ENCODE measurements at places on chromosomes 12 and 14.
A peak's percentile ranks its signal among the peaks of the same experiment; 100 is the strongest.

DNA sequence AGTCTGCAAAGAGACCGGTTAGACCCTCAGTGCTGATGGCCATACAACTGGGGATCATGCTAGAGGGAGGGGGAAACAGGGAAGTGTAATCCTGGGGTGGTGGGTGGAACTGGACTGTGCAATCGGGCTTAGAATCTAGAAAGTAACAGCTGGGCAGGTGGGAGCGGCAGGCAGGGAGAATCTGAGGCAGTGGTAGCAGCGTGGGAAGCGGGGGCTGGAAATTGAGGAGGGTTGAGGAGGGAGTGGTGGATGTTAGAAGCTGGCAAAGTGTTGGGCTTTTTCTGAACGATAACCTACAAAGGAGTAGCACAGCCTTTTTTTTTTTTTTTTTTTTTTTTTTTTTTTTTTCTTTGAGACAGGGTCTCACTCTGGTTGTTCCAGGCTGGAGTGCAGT lies 3.1 kb upstream of the IGFBP6 start:
- DNase-seq = no peak

DNA sequence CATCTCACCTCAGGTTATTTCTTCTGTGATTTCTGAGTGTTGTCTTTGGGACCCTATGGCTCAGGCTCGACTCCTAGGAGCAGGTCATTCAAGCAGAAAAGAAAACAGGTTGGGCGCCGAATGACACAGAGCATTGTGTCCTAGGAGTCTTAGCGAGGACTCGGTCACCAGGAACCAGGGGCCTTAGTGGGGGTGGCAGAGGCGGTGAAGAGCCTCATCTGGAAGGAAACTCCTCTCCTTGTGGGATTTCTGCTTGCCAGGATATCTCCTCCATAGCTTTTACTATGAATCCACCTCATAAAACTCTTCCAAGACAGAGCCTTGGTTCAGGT lies 630 bp downstream of the PLEKHH1 start:
- DNase-seq = no peak

DNA sequence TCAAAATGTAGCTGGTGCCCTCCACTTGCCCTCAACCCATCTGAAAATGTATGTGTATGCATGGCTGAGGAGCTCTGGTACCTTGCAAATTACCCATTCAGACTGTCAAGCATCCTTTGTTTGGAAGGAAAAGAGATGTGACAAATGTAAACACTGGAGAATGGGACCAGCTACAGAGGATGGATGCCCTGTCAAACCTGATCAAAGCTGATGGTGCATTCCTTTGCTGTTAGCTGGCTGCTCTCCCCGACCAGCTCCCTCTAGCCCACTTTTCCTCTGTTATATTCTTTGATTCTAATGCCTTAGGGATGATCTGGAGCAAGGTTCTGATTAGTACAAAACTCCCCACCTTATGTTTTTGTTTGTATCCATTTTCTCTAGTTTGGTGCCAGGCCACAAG lies 310.3 kb downstream of the C12orf75 start:
- no peak for DNase-seq

DNA sequence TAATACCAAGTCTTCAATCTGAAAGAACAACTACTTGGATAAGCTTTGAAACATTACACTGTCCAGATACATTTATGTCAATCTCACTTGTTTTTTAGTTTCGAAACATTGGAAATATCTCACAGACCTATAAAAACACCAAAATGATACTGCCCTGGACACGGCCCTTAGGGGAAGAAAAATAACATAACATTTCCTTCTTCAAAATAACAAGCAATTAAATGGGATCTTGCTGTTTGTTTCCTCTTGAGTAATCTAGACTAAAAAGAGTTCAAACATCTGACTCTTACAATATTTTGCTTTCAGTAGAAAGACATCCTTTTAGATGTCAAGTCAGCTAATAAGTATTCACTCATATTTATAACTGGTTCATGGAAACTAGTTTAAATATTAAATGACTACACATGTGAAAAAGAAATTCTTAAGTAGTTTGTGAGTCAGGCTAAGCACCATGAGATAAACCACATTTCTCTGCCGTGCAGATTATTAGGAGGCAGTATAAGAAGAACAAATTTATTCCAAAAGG lies 87.5 kb downstream of the EPS8 start:
- no peak for DNase-seq

DNA sequence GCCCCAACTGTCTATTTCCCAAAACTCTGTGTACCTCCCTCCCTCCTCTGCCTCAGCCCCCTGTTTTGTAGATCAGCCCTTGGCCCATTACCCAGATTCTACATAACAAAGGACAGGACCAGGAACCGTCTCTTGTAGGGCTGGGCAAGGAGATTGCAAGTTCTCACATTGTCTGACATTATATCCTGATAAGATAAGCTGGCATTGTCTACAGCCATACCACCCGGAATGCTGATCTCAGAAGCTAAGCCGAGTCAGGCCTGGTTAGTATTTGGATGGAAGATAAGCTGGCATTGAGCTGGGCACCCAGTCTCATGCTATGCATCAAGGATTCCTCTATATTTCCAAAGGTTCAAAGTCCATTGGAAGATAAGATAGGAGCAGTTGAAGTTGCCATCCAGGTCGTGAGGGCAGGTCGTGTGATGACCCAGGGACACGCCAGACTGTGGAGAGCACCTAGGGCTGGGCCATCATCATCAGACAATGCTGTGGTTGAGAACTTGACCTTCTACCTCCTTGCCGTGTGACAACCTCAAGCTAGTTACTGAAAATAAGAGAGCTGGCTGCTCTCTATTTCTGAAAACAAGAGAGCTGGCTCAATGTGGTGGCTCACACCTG lies 29.5 kb downstream of the PHETA1 start:
- DNase-seq = no peak

DNA sequence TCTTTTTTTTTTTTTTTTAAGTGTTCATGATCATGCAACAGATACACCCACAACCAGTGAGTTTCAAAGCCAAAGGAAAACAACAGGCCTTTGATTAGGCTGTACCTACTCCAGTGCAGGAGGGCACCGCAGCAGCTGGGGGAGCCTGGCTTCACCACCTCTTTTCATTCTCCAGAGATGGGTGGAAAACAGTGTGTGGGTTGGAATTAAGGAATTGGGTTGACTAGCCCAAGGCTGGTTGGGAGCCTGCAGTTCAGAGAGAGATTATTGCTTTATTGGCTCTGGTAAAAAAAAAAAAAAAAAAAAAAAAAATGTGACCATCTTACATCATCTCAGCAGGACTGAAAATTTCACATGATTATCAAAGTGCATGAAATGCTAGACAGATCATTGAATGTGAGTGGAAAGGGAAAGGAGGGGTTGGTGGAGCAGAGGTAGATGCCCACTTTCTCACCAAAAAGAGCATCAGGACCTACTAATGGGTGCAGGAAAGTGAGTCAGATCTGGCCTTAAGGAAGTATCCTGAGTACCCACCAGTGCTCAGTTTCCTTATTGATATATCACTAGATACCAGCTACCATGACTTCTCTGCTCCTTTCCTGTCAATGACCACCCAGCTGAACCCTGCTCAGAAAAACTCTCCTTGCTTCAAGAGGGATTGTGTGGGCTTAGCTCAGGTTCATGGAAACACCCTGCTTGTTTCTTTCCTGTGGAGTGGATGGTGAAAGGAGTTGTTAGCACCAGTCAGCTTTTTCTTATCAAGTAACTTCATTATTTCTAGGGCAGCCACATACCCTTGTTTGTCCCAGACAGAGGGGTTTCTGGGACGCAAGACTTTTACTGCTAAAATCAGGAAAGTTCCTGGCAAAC lies 54.8 kb upstream of the DYRK2 start:
- DNase-seq = no peak

GRCh38 chr12:1994429-1995143 lies 9.7 kb downstream of the DCP1B start:
- DNase-seq = no peak

GRCh38 chr14:55152052-55152753 lies 23.2 kb downstream of the LGALS3 start:
- DNase-seq = no peak

- no peak for DNase-seq
These were observed 42.9 kb downstream of the WNK1 start for GRCh38 chr12:795305-795704.

- peak; percentile 40 for DNase-seq
These were observed 2.5 kb downstream of the PGF start for GRCh38 chr14:74952697-74953484.

GRCh38 chr12:16844875-16845274 lies 238.9 kb upstream of the LMO3 start:
- no peak for DNase-seq

DNA sequence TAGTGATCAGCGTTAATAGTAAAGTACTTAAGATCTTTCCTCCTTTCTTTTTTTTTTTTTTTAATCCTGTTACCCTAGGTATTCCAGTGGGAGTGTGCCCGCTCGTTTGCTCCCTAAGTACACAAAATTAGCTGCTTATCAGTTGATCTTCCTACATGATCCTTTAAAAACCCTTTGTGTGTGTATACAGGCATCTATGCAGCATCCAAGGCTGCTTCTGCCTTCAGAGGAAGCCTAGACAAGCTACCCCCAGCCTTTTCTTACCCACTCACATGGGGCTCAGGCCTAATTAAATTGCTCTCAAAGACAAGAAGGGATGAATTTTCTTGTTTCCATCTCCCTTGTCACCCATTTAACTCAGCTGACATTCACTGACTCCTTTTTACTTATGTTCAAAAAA lies 343.4 kb upstream of the LMO3 start:
- DNase-seq = no peak

- no peak for DNase-seq
These were observed 31.1 kb upstream of the DUSP6 start for GRCh38 chr12:89383235-89384049.

GRCh38 chr12:132450418-132451171 lies 39.4 kb upstream of the FBRSL1 start:
- DNase-seq = peak; percentile 87

GRCh38 chr14:101810897-101811621 lies 49.5 kb downstream of the PPP2R5C start:
- DNase-seq = no peak

DNA sequence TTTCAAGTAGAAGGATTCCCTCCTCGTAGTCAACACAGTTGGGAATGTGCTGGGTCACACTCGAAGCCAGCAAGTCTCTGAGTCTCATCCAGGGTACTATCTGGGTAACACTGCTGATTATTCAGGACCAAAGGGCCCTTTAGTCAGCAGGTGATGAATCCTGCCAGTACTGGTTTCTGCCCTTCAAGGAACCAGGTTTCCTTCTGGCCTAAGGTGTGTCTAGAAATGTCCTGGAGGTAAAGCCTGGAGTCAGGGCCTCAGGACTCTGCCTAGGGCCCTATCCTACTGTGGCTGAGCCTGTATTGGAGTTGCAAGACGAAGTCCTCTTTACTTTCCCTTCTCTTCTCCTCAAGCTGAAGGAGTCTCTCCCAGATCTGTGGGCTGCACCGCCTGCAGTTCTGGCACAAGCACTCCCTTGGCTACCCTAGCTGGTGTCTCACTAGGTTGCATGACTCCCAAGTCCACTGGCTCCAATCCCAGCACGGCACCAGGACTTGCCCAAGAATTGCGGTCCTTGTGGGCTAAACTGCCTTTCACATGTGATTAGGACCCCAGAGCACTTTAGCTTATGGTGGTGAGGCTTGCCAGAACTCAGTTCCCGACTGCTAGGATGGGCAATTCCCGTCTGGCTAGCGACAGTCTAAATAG lies 193.7 kb upstream of the PDE3A start:
- DNase-seq = no peak

DNA sequence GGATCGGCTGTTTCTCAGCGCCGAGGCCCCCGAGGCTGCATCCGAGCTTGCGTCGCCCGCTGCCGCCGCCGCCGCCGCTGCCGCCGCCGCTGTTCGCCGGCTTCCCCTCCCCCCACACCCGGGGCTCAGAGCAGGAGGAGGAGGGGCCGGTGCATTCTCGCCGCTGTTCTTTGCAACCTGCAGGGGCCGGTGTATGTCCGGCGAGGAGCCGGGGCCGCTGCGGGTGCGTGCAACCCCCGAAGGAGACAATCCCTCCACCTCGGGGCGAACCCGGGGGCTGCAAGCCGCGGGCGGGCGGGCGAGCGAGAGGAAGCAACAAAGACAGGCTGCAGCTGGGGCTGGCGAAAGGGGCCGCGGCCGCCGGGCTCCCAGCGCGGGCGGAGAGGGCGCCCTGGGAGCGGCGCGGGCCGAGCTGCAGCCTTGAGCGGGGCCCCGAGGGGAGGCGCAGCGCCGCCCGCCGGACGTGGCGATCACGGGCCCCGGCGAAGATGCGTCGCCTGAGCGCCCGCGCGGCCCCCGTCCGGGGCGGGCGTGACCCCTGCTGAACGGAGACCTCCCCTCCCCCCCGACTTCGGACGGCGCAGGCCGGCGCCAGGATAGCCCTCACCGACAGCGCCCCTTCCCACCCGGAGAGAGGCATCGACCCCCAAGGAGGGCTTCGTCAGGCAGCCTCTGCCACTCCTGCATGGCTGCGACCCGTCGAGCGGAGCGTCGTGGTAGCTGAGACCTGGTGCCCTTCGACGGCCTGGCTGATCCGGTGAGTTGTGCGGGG lies 702 bp downstream of the FAM222A start:
- peak; percentile 67 for DNase-seq

- DNase-seq = no peak
These were observed 578 bp downstream of the DCAF5 start for GRCh38 chr14:69152181-69152901.

GRCh38 chr12:51846911-51847642 lies 1.4 kb downstream of the FIGNL2 start:
- DNase-seq = peak; percentile 74

- DNase-seq = no peak
These were observed 34.9 kb upstream of the SYT1 start for GRCh38 chr12:78829690-78830089.

GRCh38 chr14:98634043-98634820 lies 637.8 kb downstream of the BCL11B start:
- DNase-seq = no peak

DNA sequence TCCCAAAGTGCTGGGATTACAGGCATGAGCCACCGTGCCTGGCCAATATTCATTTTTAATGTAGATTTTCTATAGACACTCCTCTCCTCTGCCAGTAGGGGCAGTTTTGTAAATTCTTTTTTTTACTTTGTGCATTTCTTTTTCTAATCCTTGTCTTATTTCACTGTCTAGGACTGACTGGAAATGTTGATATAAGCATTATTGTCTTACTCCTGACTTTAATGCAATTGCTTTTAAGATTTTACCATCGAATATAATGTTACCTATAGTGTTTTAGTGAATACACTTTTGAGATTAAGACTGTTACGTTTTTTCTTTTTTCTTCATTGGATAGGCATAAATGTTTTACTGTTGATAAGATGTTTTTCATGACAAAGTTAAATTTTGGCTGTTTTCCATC lies 35.4 kb upstream of the EMP1 start:
- DNase-seq = no peak

- DNase-seq = no peak
These were observed 607.1 kb downstream of the SOX5 start for GRCh38 chr12:23342407-23342806.

DNA sequence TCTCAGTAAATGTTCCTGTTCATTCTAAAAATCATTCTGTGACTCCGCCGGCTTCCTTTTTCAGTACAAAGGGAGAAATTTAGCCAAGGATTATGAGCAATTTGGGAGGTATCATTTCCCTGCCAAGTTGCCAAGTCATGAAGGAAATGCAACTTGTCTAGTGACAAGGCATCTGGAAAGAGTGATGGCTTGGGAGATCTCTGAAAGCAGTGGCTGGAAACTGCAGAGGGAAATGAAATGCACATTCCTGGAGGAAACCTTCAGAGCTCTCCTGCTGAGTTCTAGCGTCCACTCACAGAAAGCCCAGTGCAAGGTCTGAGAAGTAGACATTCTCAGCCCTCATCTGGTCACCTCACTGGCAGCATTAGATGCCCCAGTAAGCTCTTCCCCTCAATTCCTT lies 91.7 kb downstream of the GALC start:
- DNase-seq = no peak
